Right forelimb (tissue), 1 donor: ENCODE measurements at places on chromosomes 11 and 22.

GRCh38 chr11:83004746-83005556 is 66.7 kb downstream of the RAB30 start:
- DNase-seq, result no peak

DNA sequence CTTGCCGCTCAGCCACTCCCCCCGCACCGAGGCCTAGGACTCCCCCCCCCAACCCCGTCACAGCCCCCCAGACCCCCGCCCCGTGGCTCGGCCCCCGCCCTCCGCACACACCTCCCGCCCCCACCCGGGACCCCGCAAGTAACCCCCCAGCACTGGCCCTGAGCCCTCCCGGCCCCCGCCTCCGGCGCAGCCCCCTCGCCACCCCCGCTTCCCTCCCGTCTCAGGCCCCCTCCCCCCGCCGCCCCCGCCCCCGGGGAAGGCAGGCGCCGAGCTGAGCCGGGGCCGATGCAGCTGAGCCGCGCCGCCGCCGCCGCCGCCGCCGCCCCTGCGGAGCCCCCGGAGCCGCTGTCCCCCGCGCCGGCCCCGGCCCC is 1.5 kb downstream of the SHANK3 start:
- peak; percentile 43 for DNase-seq

GRCh38 chr11:5818245-5818886 is 9.6 kb downstream of the OR52N2 start:
- DNase-seq, result no peak

DNA sequence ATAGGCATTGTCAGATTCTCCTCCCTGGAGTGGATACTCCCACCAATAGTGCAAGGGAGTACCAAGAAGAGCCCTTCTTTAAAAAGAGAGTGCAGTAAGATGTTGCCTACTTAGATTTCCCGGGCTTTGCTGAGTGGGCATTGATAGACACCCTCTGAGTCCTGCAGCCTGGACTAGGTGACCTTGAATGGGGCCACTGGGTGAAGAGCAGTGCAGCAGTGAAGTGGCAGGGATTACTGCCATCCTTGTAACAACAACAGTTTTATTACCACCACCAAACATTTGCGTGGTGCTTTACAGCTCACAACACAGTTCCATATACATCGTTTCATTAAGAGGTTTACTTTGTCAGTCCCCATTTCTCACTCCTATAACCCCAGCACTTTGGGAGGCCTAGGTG is 59.4 kb downstream of the MICAL2 start:
- no peak for DNase-seq

DNA sequence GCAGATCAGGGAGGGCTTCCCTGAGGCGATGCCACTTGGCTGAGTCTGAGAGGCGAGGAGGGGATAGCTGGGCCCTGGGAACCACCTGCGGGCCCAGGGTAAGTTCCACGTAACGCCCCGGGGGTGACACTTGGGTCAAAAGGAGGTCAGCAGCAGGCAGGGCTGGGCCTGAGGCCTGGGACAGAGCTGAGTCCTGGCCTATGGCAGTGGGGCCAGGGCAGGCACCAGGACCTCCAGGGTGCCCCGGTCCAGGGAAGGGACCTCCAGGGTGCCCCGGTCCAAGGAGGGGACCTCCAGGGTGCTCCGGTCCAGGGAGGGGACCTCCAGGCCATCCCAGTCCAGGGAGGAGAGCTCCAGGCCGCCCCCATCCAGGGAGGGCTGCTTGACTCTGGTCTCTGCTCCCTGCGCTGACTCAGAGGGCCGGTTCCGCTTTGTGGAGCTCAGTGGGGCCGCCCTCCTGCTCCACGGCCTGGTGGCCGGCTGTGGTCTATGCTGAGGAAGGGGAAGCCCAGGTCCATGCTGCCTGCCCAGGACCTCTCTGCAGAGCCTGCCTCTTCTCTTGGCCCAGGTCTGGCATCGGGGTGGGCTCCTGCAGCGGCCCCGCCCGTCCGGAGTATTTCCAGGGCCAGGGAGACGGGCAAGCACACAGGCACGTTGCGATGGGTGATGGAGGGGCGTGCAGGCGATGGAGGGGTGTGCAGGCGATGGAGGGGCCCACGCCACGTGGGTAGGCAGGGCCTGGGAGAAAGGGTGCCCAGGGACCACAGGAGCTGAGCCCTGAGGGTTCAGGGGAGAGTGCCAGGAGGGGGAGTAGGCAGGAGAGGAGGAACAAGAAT is 19.5 kb upstream of the WNT7B start:
- no peak for DNase-seq

- peak; percentile 58 for DNase-seq
Measured at GRCh38 chr11:48081151-48082010, 101.0 kb downstream of the PTPRJ start.
